ENCODE measurements at places on chromosomes 3 and 15.
A peak's percentile ranks its signal among the peaks of the same experiment; 100 is the strongest.

DNA sequence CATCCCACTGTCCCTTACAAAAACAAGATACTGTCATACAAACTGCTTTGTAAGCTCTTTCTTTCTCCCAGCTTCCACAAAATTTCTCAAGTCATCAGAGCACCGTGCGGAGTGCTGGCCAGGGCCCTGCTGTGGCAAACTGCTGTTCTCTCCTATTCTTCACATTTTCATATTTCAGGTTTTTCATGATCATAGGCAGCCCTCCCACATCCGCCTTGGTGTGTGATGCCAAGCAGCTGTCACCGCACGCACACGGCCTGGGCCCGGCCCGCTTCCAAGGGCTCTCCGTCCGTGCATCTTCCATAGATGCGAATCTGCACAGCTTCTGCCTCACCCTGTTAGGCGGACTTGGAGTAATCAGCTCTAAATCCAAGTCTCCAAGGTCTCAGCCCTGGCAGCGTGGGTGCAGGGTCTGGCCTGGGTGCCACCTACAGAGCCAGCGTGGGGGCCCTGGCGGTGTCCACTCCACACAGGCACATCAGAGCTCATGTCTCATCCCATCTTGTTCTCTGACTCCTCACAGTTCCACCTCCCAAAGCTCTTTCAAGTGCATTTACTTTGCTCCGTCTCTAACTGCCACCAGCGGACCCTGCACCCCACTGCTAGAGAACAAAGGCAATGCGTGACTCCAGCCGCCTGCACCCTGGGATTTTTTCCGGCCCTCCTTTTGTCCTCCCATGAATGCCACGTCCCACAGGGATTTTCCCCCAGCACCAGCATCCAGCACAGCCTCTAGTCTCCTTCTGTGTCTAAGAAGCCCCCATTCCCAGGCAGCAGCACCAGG lies 27.2 kb downstream of the CYFIP1 start:
- DNase-seq, result no peak

DNA sequence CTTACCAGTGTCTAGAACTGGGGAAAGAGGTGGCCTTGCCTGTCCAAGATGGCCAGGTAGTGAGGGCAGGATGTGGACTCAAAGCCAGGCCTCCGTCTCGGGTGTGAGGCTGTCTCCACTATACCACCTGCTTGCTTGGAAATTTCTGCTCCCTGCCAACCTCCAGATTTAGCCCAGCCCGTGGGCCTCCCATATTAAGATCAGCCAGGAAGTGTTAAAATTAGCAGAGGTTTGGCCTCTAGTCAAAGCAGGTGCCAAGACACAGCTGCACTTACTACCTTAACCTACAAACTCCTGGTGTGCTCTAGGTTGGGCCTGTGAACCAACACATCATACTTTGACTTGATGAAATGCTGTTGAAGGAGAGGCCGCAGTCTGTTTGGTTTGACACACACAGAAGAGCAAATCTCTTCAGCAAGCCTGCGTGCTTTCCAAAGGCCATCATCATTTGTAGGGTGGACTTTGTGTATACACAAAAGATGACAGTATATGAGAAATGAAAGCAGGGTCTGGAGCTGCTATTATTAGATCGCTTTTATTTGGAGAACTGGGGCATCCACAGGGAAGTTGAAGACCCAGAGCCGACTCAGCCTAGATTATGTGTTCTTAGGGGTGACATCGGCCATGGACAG lies 206.5 kb downstream of the XXYLT1 start:
- no peak for DNase-seq

DNA sequence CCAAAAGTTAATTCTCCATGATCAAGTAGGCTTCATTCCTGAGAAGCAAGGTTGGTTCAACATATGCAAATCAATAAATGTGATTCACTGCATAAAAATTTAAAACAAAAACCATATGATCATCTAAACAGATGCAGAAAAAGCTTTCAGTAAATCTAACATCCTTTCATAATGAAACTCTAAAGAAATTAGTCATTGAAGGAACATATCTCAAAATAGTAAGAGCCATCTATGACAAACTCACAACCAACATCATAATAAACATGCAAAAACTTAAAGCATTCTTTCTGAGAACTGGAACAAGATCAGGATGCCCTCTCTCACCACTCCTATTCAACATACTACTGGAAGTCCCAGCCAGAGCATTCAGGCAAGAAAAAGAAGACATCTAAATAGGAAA lies 254.1 kb downstream of the AGBL1 start:
- no peak for DNase-seq

- peak; percentile 19 for DNase-seq
Measured at GRCh38 chr3:121748680-121749275, 763 bp downstream of the GOLGB1 start.

GRCh38 chr3:131421957-131422498 lies 40.5 kb downstream of the NUDT16 start:
- no peak for DNase-seq

DNA sequence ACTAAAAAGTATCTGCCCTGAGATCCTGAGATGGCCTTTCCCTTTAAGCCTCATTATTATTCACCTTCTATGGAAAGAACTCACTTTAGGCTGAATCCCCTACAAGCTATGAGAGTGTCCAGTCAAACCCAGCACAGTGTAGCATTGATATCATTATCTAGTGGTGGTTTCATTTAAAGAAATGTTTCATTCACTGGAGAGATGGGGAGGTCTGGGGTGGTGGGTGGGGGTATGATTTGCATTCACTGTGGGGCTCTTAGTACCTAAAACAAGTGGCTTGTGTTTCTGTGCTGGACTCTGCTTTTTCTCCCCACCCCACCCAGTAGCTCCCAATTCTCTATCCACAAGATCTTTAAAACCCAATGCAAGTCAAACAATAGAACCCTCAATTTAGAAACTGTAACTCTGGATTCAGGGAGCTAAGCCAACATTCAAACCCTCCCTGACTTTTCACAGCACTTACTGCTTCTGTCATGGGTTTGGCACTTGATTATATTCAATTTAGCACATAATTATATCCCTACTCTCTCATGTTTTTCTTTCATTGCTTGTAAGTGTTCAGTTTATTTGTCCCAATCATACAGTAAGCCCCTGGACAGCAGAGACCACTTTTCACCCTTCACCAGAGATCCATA lies 310.5 kb upstream of the THBS1 start:
- DNase-seq, result no peak

GRCh38 chr15:80780416-80781221 lies 1.4 kb downstream of the CEMIP start:
- no peak for DNase-seq

- no peak for DNase-seq
Measured at GRCh38 chr3:32337505-32337904, 54.1 kb upstream of the CMTM7 start.

DNA sequence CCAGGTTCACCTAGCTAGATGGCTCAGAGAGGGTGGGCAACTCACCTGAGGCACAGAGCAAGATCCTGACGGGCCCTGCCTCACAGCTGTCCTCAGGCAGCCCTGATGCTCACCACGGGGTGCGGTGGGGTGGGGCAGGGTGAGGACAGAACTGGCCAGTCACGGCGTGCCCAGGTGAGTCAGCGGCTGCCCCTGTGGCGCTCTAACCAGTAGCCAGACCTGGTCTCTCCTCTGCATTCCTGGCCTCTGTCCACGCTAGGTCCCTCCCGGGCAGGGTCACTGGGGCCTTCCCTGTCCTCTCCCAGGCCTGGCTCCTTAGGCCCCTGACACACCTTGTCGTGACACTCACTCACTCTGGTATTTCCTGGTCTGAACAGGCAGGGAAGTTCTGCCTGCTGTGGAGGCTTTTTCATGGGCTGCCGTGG lies 901 bp downstream of the ALS2CL start:
- DNase-seq, result no peak

DNA sequence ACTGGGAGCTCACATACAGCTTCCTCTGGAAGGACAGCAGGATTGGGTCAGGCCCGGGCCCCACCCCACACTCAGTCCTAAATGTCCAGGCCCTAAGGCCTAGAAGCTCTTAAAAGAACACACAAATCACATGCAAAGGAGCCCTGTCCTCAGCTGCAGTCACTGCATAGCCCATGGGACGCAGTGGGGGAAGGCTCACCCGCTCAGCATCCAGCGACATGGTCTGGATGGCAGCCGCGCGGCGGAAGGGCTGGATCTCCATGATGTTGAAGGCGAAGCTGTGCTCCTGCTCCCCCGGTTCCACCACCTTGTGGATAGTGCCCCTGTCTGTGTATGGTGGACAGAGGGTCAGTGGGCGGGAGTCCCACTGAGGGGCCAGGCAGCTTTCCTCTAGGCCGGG lies 22.1 kb downstream of the SEMA7A start:
- DNase-seq, result no peak

DNA sequence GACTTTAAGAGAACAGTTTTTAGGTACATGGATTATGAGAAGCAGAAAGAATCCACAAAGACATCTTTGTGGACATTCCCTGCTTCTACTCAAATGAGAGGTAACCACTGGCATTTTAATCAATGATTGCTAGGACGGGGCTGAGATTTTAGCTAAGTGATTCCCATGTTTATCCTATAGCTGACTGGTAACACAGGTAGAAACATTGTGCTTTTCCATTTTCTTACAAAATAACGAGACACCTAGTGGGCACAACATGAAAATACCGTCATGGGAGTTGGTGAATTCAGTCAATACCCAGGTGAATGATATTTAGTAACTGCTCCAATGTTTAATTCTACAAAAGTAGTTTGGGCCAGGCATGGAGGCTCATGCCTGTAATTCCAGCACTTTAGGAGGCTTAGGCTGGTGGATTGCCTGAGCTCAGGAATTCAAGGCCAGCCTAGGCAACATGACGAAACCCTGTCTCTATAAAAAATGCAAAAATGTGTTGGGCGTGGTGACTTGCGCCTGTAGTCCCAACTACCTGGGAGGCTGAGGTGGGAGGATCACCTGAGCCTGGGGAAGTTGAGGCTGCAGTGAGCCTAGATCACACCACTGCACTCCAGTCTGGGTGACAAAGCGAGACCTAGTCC lies 37.2 kb upstream of the DENND4A start:
- no peak for DNase-seq

GRCh38 chr3:33063651-33064051 lies 33.3 kb downstream of the GLB1 start:
- peak; percentile 69 for DNase-seq

DNA sequence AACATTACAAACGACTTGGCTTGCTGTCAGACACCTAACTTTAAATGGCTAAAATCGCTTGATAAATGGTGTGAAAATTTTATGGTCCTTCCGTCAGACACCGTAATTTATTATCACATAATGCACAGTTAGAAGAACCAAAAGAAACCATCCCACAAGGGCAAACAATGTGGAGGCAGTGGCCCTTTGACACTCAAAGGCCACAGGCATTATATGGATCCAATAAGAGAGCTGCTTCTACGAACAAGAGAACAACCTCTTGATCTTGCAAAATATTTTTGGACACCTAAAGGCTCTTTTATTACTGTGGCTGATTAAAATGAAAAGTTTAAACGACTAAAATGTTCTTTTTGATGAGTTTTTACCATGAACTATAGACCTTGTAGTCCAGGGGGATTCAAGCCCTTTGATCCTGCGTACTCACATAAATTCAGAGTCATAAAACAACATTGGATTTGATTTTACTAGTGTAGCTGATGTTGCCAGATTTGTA lies 202.8 kb downstream of the FMN1 start:
- no peak for DNase-seq

DNA sequence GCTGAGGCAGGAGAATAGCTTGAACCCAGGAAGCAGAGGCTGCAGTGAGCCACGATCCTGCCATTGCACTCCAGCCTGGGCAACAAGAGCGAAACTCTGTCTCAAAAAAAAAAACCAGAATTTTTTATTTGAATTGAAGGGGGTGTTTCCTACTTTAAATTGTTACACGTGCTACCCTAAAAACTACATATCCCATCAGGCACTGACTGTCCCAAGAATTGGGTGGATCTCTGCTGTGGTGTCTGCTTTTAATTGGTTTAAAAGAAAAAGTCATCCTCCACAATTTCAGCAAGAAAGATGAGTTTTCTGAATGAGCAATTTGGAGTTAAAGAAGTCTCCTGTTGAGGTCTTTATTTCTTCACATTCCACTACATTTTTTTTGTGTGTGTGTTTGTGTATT lies 2.1 kb downstream of the PDIA3 start:
- no peak for DNase-seq

DNA sequence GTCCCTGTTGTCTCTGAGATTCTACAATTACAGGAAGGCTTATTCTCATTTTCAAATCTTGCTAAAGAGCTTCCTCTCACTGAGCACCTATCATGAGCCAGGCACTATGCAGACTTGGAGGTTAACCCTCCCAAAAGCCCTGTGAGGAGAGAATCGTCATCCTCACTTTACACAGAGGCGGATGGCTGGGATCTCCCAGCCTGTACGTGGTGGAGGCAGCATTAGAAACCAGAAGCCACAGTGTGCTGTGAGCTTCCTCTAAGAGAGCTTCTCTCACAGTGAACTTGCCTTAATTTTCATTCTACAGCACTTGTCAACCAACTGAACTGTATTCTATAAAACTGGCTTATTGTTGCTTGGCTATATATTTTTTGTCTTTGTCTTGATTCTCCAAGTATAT lies 6.1 kb upstream of the DGKG start:
- DNase-seq, result no peak

DNA sequence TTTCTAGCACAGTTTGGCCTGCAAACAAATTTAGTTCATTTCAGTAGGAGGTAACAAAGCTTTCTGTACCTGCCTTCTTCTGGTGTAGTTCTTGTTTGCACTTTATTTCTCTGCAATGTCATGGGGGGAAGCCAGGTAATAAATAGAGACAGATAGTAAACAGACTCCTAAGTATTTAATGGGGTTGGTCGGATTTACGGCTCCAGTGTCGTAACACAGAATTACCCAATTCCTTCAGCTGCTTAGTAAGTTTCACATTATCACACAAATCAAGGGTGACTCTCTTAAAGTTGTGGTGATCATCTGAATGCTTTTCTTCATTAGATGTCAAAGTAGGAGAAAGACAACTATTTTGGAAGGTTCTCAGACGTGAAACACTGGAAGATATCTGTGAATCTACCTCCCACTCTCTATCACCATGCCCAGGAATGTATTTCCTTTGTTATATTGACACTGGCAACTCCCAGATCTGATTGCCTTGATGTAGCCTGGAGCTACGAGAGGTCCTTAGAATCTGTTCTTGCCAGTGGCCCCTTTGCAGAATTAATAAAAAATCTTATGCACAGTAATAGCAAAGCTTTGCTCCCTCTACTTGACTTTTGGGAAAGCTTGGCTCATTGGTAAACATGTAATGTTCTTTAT lies 25.0 kb upstream of the TMC3 start:
- no peak for DNase-seq

DNA sequence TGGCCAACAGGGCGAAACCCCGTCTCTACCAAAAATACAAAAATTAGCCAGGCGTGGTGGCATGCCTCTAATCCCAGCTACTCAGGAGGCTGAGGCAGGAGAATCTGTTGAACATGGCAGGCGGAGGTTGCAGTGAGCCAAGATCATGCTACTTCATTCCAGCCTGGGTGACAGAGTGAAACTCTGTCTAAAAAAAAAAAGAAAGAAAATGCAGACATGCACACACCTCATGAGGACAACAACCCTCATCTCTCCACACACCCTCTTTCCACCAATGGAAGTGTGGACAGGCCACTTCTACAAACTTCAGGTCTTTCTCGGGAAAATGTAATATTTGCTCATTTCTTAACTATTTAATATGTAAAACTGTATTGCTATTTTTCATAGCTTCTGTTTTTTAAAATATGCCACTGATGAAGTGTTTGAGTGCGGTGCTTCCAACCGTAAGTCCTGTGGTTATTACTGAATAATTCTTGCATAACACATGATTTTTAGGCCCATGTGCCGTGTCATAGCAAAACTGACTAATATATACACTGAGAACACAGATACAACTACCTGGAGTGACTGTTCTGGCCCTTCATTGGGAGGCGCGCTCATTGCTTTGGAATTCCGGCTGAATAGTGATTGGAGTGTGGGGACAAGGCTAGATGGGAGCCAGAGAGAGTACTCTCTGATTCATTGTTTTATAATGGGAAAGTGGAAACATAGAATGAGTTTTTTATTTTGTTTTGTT lies 23.1 kb downstream of the LRRC31 start:
- DNase-seq, result no peak

GRCh38 chr3:16300307-16300706 lies 35.3 kb downstream of the OXNAD1 start:
- no peak for DNase-seq

Data from stimulated activated CD8-positive, alpha-beta memory T cell treated with anti-CD3 and anti-CD28 coated beads, Interleukin-7, amount 100 ng/mL, for 48 hours (primary cell).